ENCODE measurements at places on chromosomes 16 and 17. TPM values are rescaled to one million over a fixed set of nuclear protein-coding genes. Genes with fewer than 3 reads are reported as not detected.

The SCPEP1 gene
- total RNA-seq = 42.5 TPM

The TBX2 gene
- total RNA-seq = 4.6 TPM

The VMP1 gene
- 189 TPM for total RNA-seq

The TBC1D3 gene
- total RNA-seq = not detected

The PPM1E gene
- 0.02 TPM for total RNA-seq

The ODAD4 gene
- total RNA-seq = 1.6 TPM

The KATNIP gene
- 13.7 TPM for total RNA-seq

The CES3 gene
- total RNA-seq = 3.0 TPM

Data from A549 treated with dexamethasone at 1 μM for 4 hours (cell line).